CD4-positive, alpha-beta T cell treated with Interleukin-17A for 4 hours (primary cell): ENCODE measurements at places on chromosomes 6 and 20.

DNA sequence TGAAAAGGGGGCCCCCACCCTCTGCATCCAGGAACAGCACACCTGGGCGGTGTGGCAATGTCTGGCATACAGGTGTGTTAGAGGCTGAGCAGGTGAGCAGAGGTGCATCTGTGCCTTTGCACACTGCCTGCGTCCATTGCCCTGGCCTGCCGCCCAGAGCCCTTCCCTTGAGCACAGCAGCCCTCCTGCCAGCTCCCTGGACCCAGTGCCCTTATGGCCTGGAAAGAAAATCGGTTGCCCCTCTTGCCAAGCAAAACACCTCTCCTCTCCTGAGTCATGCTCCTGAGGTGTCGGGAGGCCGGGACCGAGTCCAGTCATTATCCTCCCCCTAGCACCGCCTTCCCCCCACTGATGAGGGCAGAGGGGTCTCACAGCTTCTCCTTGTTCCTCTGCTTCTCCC, 259.9 kb downstream of the SMOC2 start:
- DNase-seq = no peak

DNA sequence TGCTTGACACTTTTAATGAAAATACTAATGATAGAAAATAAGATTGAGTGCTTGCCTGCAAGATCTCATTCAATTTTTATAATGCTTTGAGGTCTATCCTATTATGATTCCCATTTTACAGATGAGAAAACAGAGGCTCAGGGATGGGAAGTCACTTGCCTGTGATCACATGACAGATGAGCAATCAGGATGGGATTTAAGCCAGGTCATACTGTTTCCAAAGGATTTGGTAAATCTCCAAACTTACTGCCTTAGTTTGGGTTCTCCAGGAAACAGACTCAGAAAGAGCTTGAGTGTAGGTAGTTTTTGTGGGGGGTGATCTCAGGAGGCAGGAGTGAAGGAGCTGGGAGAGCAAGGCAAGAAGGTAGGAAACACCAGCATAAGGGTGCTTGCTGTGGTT, 456.3 kb downstream of the MAFB start:
- DNase-seq = no peak

DNA sequence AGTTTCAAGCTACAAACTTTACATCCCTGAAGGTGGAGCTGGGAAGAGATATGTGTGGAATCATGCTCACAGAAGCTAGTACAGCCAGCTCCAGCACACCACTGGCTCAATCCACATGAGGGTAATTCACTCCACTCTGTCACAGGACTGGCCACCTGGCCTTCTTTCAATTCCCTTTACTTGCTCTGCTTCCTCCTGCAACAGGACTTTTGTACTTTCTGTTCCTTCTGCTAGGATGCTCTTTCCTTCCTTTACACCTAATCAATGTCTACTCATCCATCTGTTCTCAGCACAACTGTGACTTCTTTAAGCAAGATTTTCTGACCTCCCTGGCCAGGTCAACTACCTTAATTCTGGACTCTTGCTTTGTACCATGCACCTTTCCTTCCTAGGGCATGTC, 39.4 kb upstream of the MYB start:
- DNase-seq = no peak

DNA sequence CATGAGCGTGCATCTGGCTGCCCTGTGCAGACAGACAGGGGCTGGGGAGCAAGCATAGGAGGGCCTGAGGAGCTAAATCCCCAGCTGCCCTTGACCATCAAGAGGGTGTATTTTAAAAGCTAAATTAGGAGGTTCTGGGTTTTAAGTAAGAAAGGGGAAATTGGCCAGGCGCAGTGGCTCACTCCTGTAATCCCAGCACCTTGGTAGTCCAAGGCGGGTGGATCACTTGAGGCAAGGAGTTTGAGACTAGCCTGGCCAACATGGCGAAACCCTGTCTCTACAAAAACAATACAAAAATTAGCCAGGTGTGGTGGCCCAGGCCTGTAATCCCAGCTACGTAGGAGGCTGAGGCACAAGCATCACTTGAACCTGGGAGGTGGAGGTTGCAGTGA, 27.8 kb downstream of the SERPINB6 start:
- no peak for DNase-seq

DNA sequence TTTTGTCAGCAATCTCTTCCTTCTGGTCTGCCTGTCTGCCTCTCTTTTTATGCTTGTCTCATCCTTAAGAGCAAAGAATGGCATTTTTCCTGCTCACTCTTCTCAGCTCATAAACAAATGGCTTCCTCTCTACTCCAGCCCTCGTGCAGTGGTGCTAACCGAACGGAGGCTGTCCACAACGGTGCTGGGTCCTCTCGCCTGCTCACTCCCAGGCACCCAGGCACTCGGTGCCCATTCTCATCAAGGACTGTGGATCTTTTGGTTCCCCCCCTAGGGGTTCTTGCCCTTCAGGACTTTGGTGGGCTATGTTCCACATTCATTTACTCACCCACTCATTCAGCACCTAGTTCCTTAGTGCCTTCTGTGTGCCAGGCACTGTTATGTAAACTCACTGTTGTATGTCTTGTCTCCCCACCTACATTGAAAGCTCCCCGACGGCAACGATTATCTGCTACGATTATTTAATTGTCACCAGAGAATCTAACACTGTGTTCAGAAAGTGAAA, 113.9 kb downstream of the FYN start:
- peak; percentile 36 for DNase-seq

DNA sequence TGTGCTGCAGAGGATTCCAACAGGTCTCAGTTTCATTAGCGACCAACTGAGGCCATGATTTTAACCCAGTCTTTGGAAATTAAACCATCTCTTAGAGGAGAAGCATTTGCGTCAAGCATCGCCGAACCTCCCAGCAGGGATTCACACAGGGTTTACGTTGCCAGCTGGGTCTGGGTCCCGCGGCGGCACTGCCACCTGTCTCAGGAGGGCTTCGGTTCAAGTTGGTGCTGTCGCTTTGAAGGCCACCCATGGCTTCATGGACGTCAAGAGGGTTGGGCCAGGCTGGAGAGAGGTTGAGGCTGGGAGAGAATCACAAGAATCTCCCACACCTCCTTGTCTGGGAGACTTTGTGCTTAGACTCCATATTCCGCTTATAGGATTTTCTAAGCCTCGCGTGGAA, 43.0 kb upstream of the FRMD1 start:
- DNase-seq = no peak

DNA sequence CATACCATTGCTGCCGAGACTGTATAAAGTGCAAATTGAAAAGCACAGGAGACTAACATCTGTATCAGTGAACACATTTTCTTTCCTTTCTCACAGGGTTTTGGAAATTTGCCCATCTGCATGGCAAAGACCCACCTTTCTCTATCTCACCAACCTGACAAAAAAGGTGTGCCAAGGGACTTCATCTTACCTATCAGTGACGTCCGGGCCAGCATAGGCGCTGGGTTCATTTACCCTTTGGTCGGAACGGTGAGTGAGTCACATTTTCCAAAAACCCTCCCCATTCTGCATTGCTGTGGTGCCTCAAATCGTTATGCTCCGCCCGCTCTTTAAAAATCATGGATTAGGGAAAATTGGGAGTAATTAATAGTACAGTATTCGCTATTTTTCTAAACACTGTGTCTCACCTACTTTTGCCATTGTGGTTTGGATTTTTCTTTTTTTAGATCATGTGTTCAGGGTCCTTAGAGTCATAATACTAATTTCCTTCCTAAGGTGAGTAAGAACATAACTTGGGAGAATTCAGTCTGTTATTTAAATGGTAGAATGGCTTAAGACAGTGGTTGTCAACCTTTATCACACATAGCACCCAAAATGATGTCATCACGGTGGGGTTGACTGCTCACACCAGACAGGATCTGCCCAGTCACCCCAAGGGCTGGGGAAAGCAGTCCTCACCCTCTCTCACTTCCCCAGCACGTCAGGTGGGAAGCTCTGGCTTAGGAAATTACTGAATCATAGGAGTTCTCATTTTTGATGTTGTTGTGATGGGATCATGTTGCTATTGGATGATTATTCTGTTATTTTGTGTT, 171.6 kb downstream of the MTHFD1L start:
- DNase-seq = no peak

DNA sequence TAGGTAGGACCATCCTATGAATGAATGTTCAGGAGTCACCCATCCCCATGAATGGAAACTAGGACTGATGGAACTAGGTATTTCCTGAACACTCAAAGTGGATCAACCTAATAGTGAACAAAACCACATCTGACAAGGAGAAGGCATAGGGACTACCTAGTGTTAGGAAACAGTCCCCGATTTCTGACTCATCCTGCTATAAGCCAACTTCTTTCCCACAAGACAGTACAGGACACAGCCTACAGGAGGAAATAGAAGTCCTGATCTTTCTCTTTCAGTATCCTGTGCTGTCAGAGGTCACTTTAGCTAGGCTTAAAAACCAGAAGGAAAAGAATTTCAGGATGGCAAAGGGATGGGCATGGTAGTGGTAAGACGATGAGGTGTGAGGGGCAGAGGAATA, 19.5 kb upstream of the GMDS start:
- DNase-seq = no peak

DNA sequence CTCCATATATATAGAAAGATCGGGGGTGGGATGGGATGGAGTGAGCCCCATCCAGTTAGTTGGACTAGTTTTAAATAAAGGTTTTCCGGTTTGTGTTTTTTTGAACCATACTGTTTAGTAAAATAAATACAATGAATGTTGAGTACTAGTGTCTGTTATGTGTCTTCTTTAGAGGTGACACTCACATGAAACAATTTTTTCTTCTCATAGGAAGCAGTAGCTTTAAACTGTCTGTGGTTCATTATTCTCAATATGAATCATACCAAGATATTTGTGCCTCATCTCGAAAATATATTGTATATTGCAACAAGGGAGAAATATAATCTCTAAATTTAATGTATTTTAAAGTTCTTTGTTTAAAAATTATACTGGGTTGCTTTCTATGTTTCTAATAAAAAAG, 33.4 kb downstream of the HSF2 start:
- DNase-seq = no peak
